NCI-H446 (cell line): ENCODE measurements at places on chromosomes 5 and 9.
A peak's percentile ranks its signal among the peaks of the same experiment; 100 is the strongest.

DNA sequence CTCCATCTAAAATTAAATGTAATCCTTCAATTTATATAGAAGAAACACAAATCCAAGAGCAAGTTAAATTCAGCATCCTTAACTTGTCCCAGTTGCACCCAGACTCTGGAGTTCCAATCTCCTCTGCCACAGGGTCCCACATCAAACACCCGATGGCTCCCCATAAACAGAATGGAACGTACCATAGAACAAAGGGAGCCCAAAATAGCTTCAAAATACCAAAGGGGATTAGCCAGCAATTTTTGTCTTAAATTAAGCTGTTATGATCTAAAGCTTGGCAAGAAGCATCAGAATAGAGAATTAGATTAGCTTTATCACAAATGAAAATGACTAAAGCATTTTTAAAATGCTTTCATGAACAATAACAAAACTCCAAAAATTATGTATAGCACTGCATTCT lies 112.8 kb downstream of the FANCC start:
- no peak for DNase-seq

GRCh38 chr9:92680166-92681119 lies 10.5 kb upstream of the IPPK start:
- DNase-seq = no peak

DNA sequence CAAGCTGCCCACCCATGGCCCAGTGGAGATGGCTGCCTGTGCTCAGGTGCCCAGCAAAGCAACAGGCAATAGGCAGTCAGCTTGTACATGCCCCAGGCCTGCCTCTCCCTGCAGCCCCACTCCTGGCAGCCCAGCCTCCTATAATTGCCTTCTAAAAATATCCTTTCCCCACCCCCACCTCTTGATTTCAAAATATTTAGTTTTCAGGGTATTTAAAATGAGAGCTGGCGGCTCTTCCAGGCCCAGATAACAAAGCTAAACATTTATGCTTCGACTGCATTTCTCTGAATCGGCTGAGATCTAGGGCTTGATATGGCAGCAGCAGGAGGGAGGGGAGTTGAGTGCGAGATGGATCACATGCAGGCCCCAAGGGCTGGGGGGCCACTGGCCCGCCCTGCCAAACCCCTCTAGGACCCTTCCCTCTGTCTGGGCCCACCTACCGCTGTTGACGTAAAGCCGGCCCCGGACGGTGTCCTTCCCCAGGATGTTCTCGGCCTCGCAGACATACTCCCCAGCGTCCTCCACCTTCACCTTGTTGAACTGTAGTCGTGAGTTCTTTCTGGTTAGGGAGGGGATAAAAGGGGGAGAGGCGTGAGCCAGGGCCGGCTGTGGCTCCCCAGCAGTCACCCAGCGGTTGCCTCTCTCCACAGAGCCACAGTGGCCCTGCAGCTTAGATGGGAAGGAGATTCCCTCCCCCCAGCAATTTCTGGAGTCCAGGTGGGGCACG lies 85.0 kb downstream of the PSD2 start:
- DNase-seq = no peak

DNA sequence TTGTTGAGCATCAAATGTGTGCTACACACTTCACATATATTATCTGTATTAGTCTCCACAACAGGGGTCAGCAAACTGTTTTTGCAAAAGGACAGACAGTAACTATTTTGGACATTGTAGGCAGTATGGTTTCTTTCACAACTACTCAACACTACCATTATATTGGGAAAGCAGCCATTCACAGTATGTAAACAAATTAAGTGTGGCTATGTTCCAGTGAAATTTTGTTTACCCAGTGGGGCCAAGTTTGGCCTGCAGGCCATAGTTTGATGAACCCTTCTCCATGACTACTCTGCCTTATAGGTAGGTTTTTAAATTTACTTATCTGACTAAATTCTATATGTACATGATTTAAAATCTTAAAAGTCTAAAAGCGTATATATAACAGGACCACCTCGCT lies 13.0 kb upstream of the FAM151B start:
- no peak for DNase-seq

DNA sequence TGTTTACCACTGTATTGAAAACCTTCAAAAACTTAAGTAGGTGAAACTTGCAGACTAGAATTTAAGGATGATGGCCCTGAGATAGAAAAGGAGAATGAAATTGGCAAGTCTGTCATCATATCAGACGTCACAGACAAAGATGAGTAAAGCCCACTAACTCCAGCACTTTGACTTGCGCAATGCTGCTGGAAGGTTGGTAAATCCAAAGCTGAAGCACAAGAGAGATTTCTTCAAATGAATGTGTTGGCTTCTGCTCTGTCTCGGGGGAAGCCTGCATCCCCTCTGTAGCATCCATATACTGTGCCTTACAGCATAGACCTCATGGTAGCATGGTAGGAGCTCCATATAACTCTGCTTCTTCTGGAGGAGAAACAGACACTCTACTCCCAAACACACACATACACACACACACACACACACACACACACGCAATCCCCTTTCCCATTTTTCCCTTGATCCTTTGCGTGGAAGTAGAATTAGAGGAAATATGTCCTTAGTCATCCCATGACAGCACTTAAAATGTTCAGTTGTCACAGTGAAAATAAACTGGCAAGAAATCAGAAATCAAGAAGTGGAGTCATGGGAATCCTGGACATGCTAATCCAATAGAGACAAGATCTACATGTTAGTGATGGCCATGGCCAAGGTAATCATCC lies 241.5 kb downstream of the NR3C1 start:
- DNase-seq = no peak

DNA sequence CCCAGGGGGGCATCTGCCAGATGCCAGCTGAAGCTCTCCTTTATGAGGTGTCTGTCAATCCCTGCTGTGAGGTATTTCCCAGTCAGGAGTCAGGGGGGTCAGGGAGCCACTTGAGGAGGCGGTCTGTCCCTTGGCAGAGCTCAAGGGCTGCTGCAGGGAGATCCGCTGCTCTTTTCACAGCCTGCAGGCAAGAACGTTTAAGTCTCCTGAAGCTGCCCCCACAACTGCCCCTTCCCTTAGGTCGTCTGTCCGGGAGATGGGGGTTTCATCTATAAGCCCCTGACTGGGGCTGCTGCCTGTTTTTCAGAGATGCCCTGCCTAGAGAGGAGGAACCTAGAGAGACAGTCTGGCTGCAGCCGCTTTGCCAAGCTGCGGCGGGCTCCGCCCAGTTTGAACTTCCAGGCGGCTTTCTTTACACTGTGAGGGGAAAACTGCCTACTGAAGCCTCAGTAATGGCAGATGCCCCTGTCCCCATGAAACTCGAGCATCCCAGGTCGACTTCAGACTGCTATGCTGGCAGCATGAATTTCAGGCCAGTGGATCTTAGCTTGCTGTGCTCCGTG lies 148.3 kb downstream of the RPS23 start:
- DNase-seq = no peak

DNA sequence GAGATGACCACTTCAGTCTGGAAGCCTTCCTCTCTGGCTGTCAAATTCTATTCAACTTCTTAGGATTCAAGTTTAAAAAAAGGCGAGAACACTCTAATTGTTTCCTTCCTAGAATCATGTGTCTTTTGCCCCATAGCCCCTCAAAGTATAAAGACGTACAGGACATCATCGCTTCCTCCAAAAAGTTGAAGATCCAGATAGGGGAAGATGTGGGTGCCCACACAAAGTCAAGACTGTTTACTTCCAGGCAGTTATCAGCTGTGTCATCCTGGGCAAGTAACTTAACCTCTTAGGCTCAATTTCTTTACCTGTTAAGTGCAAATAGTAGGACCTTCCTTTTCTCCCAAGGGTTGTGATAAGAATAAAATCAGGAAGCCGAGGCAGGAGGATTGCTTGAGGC lies 40.1 kb downstream of the PPARGC1B start:
- no peak for DNase-seq

DNA sequence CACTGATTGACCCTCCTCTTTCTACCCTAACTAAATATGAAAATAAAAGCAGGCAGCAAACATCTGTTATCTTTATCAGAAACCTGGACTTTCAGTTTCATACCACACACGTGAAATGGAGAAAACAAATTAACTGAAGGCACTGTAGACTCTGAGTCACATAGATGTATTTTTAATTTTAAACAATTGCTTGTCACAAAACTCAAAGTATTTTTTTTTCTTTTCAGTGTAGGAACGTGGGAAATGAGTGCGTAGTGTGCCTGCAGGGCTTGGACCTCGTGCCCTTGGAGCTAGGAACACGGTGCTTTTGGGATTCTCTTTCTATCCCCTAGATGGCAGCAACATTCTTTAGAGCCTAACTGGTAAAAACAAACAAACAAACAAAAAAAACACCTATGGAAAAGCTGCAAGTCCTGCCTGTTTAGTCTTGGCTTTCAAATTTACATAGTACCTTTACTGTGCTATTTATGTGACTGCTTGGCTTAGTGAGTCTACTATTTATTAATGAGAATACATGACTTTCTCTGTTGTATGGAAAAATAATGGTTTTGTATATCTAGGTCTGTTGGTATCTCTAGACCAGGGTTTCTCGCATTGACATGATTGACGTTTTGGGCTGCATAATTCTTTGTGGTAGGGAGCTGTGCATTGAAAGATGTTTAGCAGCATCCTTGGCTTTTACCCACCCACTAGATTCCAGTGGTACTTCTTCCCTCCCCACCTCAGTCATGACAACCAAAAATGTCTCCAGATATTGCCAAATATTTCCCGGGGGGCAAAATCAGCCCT lies 16.8 kb upstream of the ACTBL2 start:
- DNase-seq = peak; percentile 28

DNA sequence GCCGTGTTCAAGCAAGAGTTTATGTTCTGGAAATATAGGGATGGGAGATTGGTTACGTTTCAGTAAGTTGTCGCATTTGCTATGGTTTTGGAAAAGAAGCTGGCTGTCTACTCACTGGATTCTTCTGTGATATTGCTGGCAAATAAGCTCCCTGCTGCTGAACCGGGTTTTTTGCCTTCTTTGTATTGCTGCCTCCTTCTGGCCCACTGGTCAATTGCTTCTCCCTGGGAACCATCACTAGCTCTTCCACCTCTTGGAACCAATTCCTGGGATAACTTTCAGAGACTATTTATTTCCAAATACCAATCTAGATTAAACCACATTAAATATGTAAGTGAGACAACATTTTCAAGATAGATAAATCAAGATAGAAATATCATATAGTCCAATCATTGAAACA lies 43.0 kb downstream of the NUDT12 start:
- no peak for DNase-seq

DNA sequence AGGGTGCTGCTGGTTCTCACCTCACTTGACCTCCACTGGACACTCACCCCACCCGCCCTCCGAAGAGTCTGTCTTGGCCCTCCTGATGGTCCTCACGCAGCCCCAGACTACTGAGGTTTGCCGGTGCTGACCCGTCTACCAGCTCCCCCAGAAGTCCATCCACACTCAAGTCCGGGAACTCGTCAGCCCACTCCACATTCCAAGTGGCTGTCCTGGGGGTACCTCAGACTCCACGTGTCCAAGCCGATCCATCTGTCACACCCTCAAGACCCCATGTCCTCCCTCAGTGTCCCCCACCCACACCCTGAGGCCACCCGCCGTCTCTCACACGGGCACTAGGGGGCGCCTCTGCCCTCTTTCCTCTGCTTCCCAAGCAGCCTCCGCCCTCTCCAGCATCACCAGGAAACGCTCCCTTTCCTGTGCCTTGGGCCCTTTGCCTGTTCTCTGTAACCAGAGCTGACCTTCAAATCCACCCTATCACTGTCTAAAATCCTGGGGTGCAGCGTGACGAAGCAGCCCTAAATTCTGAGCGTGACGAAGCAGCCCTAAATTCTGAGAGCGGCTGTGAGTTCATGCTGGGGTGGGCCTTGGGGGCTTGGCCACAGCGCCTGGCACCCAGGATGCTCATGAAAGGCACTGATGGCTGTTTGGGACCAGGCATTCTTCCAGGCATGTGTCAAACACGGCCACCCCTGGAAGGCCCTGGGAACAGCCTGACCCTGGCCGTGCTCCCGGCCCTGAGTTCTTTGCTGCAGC lies 95.7 kb downstream of the KCNT1 start:
- DNase-seq = peak; percentile 21
